Type B pancreatic cell (in vitro differentiated cells): ENCODE measurements at places on chromosomes 3 and 15.

DNA sequence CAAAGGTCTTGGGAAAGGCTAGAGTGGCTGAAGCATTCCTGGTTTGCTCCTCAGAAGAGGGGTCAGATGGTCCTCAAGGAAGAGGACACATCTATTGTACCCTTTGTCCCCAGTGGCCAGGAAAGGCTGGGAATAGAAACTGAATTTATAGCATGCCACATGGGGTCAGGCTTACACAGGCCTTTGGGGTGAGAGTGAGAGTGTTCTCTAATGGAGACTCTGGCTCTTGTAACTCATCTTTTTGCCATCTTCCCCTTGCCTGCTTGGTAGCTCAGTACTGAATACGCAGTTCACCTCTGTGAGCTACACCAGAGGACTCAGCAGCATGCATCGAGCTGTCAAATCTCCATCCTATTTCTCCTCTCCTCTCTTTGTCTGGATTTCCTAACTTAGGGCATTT lies 87.5 kb downstream of the ATP2B2 start:
- no peak for DNase-seq

GRCh38 chr15:66800584-66801235 lies 98.7 kb downstream of the SMAD6 start:
- no peak for DNase-seq

- DNase-seq: no peak
Observed at GRCh38 chr15:66139591-66140207, 113.9 kb downstream of the MEGF11 start.

DNA sequence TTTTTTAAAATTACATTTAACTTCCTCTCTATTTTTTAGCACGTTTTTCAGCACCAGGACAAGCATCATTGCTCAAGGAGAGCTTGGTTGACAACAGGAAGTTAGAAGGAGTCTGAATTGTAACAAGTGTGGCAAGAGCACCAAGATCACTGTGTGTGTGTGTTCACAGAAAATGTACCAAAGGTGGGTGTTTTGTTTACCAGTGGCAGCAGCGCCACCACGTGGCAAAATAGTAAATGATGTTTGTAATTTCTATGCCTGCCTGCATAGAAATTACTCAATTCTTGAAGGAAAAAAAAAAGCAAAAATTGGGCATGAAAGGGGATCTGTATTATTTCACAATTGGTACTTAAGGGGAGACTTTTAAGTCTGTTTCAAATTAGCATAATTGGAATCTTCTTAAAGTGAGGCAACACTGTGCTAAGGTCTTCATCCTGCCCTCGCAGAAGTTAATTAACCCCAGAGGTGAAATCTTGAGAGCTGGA lies 7.4 kb upstream of the U2SURP start:
- DNase-seq: no peak

DNA sequence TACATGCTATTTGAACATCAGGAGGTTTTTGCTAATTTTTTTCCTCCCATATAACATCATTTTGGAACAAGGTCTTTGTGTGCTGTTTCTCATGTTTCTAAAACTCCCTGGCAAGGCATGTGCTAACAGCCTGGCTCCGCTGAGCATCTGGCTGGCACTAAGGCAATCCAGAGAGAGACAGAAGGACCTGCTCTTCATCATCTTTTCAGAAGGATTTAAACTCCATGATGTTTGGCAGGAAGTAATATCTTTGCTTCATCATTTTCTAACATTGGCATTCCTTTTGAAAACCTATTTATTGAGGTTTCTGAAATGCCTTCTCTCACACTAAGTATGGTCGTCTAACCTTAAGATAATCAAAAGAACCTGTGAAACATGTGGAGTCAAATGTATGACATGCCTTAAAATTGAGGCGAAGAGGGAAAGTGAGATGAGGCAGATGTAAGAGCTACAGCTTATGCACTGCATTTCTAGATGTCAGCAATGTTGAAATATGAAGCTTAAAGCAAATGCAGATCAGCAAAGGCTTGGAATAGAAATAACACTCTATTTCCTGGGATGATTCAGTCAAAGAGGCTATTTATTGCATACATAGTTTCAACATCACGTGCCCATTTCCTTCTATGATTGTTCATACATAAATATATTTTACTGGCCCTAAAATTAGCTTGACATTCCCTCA lies 592.0 kb downstream of the ZNF385D start:
- DNase-seq: no peak

DNA sequence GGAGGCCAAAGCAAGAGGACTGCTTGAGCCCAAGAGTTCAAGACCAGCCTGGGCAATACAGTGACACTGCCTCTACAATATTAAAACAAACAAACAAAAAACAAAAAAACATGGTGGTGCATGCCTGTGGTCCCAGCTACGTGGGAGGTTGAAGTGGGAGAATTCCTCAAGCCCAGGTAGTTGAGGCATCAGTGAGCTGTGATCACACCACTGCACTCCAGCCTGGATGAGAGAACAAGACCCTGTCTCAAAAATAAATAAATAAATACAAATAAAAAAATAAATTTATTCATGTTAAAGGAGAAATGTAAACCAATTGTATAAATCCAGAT lies 200.6 kb downstream of the BCHE start:
- DNase-seq: no peak

GRCh38 chr3:123568034-123568433 lies 16.8 kb downstream of the HACD2 start:
- no peak for DNase-seq

DNA sequence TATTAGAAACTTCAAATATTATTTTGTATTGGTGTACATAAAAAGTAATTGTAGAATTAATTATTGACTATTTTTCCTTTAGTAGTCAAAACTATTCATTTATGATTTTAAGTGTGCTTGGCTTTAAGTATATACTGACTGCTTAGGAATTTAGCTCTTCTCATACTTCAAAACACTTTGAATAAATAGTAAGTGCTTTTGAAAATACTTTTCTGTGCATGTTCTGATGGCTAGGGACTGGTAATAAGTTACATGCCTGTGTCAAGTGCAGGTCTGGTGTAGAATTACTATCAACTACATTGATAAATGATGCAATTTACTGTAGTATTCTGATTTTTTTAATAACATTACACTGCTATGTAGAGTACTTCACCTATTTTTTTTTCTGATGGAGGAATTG lies 397.6 kb upstream of the SGO1 start:
- no peak for DNase-seq

DNA sequence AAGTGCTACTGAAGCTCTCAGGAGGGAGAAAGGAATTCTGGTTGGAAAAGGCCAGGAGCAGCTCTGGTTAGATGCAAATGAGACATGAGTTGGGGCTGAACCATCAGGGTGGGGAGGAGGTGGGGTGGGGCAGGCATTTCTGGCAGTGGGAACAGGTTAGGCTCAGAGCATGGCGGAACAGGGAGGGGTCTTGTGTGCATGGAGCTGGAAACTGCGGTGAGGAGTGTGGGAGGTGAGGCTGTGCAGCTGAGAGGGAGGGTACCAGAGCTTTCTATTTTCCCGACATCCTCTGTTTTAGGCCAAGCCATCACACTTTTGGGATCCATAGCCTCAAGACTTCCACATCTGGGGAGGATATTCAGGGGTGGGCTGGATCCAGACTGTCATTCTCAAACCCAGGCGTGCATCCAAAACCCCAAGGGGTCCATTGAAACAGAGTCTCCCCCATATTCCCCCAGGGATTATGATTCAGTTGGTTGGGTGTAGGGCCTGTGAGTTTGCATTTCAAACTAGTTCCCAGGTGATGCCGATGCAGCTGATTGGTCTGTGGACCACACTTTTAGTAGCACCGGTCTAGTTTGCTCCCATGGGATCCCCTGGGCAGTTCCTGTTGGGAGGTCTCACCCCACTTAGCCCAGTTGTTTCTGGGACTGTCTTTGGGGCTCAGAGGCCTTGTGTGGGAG lies 100.9 kb upstream of the TLE3 start:
- DNase-seq: no peak

DNA sequence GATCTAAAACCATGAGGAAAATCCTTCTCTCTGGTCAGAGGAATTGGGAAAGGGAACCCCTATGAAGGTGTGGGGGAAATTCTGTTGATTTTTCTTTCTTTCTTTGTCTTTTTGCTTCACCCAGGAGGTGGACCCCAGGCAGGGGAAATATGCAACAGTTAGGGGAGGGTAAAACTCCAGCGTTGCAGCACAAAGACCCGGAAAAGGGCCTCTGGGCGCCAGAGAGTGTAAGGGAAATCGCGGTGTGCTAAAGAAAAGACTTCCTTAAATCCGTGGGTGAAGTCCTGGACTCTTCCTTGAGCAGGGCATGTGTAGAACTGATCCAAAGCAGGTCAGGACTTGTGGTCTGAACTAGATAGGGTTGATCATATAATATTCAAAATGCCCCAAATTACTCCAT lies 11.1 kb upstream of the TBC1D21 start:
- DNase-seq: no peak

- no peak for DNase-seq
Observed at GRCh38 chr15:69144530-69144929, 15.9 kb upstream of the GLCE start.

- no peak for DNase-seq
Observed at GRCh38 chr3:14688525-14688924, 13.6 kb downstream of the C3orf20 start.

DNA sequence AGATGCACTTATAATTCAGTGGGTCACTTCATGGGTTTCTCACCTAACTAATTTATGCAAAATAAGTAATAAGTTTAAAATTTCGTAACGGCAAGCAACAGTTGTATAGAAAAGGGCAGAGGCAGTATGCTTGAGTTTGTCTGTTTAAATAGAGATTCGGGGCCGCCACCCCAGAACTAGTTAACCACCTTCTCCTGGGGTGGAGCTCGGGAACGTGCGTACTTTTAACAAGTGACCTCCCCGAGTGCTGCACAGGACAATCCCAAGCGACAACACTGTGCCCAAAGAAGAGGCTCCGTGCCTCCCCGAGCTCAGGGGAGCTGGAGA lies 439 bp downstream of the SSR3 start:
- DNase-seq: no peak

DNA sequence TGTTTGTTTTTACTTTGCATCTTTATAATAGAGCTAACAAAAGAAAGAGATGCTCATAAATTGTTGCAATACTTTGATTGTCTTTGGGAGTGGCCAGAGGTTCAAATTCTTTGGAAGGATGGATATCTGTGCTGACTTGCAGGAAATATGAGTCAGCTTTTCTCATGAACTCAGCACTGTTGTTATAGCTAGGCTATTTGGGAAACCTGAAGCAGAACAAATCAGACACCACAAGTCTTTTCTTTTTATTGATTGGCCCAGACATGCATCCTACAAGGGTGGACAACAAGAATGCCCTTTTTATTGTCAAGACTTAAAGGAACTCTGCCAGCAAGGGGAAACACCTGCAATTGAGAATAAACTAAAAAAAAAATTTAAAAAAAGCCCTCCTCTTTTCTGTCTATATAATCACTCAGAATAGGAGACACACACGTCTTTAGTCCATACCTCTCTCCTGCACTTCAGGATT lies 4.6 kb upstream of the DENND4A start:
- no peak for DNase-seq

DNA sequence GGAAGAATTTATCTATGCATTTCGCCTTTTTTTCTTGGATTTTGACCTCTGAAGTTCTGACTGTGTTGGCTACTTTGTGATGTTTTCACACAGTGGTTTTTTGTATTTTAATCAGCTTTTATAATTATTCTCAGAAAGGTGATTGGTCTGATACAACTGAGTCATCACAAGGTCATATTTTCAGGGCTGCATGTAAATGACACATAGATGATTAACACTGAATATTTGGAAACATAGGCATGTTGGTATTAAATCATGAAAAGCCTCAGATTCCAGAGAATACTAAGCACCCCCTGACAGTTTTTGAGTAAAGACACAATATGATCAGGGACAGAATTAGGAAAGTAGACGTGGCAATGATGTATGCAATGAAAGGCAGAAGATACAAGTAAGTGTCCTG lies 175.5 kb upstream of the SLCO3A1 start:
- no peak for DNase-seq

DNA sequence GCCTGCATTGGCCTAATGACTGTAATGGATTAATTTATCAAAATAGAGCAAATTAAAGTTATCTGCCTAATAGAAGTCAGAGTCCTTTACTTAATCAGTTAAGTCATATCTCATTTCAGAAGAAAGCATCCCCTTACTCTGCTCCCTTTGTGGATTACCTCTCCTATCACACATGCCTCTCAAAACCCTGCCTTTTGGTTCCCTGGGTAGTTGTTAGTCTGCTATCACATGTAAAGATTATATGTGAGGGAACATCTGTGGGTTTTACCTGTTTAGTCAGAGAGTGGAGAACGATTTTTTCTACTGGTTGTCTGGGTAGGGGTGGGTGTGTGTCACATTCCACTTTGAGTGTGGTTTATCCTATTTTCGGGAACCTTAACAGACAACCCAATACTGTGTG lies 16.4 kb downstream of the UBE2E2 start:
- DNase-seq: no peak

GRCh38 chr3:155231792-155232191 lies 61.7 kb downstream of the STRIT1 start:
- DNase-seq: no peak

DNA sequence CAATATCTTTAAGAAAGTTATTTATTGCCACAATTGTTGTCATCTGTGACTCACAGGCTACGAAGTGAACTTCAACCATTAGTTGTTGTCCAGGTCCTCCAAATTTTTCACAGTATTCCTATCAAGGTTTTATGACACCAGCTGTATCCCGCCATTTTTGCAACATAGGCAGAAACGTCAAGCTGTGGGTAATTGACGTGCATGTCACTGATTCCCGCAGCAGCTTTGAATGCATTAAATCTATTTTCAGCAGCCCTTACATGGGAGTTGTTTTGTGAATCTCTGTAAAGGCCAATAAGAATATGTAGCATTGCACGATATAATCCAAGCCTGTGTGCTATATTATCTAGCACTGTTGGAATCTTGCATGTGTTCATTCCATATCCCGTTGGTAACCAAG lies 109.1 kb upstream of the TOPAZ1 start:
- no peak for DNase-seq

DNA sequence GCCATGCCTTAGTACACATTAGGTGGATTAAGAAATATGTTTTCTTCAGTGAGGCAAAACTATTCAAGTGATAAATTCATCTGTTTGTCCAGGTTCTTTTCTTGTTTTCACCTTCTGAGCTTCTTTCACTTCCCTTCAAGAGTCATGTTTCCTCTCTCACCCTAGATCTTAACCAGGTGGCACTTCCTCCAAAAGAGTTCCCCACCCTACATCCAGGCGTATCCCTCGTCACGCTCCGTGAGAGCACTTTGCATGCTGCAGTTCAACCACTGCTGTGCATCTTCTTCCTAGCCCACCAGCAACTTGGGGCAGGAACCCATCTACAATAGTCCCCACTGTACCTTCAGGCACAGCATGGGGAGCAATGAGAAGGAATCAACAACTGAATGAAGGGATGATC lies 28.9 kb downstream of the OSBPL10 start:
- no peak for DNase-seq

GRCh38 chr3:14431452-14431916 lies 29.1 kb downstream of the SLC6A6 start:
- no peak for DNase-seq

GRCh38 chr3:30895329-30895728 lies 868 bp upstream of the GADL1 start:
- no peak for DNase-seq

- DNase-seq: no peak
Observed at GRCh38 chr3:183524476-183524875, 31.0 kb downstream of the KLHL6 start.

- no peak for DNase-seq
Observed at GRCh38 chr3:60000311-60001105, 950.7 kb upstream of the CFAP20DC start.
